ENCODE measurements at places on chromosomes 3 and 15.

DNA sequence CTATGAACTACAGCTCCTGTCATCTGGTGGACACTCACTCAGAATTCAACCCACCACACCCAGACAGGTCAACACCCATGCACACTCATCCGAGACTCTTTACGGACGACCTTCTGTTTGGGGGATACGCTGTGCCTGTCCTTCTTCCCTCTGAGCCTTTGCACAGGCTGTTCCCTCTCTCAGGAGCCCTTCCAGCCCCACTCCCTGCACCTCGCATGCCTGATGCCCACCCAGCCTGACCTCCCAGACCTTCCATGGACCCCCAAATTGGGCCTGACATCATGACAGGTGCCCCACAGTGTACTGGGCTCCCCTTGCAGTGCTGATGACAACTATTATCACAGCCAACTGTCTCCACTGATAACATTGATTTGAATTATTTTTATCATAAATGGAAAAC lies 135.8 kb downstream of the NSMCE3 start:
- no peak for DNase-seq

GRCh38 chr3:134658555-134658954 lies 7.7 kb upstream of the KY start:
- no peak for DNase-seq

DNA sequence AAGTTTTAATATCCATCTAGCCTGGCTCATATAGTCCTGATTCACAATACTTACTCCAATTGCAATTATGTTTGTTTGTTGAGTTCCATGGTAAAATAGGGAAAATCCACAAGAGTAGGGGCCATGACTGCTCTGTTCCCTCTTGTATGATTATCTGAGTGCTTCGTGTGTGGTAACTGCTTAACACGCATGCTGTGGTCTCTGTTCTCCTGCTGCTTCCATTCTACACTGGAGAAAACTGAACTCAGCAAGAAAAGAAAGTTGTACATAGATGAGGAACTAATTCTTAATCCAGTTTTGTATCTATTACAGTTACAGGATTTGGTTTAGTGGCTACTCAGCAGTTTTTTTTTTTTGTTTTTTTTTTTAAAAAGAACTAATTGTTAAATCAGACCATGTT lies 223.0 kb upstream of the SATB1 start:
- DNase-seq, result no peak

GRCh38 chr15:27399241-27399640 lies 428.3 kb downstream of the GABRG3 start:
- no peak for DNase-seq

GRCh38 chr3:71253169-71253568 lies 330.4 kb downstream of the FOXP1 start:
- no peak for DNase-seq

DNA sequence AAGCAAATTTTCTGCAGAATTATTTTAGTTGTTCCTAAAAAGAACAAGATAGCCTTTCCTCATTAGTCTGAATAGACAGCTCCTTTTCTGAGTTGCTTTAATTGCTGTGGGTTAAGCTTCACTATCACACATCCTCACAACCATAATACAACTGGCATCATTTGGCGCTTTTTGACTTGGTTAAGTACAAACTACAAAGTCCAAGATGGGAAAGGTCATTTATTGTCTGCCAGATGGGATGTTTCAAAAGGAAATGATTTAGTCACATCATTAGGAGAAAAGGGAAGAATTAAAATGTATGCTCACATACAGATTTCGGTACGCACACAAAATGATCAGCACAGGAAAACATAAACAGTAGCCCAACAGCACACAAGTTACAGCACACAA lies 329.1 kb downstream of the RORA start:
- no peak for DNase-seq

- no peak for DNase-seq
Measured at GRCh38 chr15:62821384-62822131, 221.0 kb upstream of the TPM1 start.

GRCh38 chr15:89326316-89326715 lies 8.3 kb downstream of the POLG start:
- DNase-seq, result no peak

- no peak for DNase-seq
Measured at GRCh38 chr15:60583194-60583593, 104.3 kb upstream of the ICE2 start.

- no peak for DNase-seq
Measured at GRCh38 chr3:49166752-49167556, 823 bp upstream of the CCDC71 start.

DNA sequence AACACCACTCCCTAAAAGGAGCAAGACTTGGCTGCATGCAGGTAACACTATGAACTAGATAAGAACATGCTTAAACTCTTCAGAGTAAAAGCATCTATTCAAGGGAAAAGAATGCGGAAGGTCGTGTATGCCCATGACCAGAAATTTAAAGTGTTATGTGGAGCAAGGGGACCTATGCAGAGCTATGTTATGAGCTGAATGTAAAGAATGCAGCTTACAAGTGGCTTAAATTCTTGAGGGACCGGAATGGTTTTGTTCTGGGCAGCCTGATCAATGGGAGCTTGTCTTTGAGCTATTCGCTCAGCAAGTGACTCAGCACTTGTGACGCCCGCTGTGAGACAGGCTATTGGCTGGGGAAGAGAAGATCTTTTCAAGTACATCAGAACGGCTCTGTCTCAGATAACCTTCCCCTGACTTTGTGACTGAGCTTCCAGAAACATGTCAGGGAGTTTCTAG lies 367.5 kb upstream of the THBS1 start:
- no peak for DNase-seq

GRCh38 chr15:100711516-100712021 lies 109.2 kb downstream of the ASB7 start:
- no peak for DNase-seq

GRCh38 chr3:118818386-118818785 lies 216.3 kb downstream of the IGSF11 start:
- no peak for DNase-seq

DNA sequence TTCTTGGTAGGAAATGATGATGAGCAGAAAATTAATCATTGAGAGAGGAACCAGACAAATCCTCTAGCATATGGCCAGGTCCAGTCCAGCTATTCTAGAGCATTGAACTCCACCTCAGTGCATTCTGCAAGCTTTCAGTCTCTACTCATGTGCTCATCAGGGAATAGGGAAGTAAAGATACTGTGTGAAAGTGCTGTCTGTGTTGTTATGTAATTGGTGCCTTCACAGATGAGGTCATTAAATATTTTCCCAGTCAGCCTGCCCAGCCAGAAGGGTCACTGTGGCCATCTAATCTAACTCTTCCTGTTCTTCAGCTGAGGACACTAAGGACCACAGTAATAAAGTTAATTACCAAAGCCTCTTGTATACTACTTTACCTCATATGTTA lies 28.2 kb downstream of the C3orf62 start:
- peak; percentile 71 for DNase-seq

- DNase-seq, result no peak
Measured at GRCh38 chr3:176172492-176172891, 1024.8 kb downstream of the TBL1XR1 start.

GRCh38 chr3:150451329-150452048 lies 43.4 kb downstream of the TSC22D2 start:
- DNase-seq, result peak; percentile 61

- no peak for DNase-seq
Measured at GRCh38 chr15:93250950-93251349, 161.9 kb upstream of the RGMA start.

DNA sequence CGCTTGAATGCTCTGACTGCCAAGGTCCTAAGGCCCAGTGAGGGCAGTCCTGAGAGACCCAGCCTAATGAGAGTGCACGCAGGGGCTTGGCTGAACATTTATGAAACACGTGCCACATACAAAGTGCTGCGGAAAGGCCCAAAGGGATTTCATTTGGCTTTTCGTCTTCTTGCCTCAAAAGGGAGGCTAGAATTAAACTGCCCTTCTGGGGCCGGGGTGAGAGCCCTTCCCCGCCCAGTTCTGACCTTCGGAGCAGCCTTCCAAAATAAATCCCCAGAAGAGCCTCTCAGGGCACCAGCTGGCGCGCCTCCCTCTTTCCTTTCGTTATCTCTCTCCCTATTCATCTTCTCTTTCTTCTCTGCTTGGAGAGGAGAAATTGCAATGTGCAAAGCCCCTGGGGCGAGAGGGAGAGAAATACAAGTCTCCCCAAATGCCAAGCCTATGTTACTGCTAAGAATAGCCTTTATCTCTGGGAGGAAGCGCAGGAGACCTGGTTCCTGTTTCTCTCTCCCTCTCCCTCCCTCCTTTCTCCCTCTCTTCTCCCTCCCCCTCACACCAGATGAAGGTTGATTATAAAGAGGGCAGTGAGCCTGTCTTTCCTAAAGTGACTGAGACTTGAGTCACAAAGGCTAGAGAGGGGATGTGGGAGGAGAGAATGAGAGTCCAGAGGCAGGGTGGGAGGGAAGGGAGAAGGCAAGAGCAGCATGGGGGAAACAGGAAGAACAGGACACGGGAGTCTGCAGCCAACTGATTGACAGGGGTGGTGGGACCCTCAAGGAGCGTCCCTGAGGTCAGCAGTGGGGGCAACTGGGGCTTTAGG lies 36.7 kb upstream of the NDUFB4 start:
- DNase-seq, result peak; percentile 93

GRCh38 chr3:71537211-71537611 lies 46.3 kb downstream of the FOXP1 start:
- no peak for DNase-seq

DNA sequence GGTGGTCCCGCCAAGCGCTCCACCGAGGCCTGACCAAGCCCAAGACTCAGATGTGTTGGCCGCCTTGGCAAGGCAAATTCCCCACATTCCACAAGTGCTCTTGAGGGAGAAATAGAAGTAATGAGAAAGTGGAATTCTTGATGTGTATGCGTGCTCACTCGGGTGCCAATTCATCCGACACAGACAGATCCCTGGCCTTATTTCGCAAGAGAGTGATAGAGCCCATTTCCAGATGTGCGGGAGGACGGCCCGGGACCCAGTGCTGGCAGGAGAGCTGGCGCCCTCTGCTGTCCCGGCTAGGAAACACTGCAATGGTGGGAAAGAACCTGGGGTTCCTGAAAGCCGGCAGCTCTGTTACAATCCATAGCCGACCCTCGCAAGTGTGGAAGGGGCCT lies 76.0 kb downstream of the HMG20A start:
- DNase-seq, result peak; percentile 94

DNA sequence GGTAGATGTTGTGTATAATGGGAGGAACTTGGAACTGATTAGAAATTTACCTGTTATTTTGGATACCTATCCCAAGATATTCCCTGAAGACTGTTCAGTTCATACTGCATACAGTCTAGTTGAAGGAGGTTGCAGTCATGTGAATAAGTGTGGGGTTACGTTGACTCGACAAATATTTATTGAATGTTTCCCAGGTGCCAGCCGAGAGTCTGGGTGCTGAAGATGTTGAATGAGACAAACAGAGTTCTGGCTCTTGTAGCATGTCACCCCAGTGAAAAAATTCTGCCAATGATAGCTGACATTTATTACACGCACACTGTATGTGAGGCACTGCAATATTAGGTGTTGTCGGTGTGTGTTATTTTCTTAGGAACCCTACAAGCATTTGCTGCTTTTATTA lies 176.0 kb downstream of the KCNMB2 start:
- no peak for DNase-seq

- no peak for DNase-seq
Measured at GRCh38 chr3:12456441-12456840, 27.8 kb upstream of the TSEN2 start.

- DNase-seq, result no peak
Measured at GRCh38 chr3:16070707-16071106, 103.8 kb upstream of the GALNT15 start.

GRCh38 chr3:69791106-69791505 lies 51.8 kb downstream of the MITF start:
- no peak for DNase-seq

- peak; percentile 41 for DNase-seq
Measured at GRCh38 chr3:169929830-169930519, 18.6 kb downstream of the SAMD7 start.

- DNase-seq, result no peak
Measured at GRCh38 chr3:186044427-186044826, 64.5 kb downstream of the ETV5 start.

GRCh38 chr3:126436826-126437717 lies 38.6 kb downstream of the ZXDC start:
- DNase-seq, result no peak

GRCh38 chr3:160400030-160400701 lies 716 bp downstream of the SMC4 start:
- peak; percentile 49 for DNase-seq

- DNase-seq, result no peak
Measured at GRCh38 chr3:156575641-156576040, 20.7 kb upstream of the SSR3 start.

- peak; percentile 72 for DNase-seq
Measured at GRCh38 chr3:149808209-149808829, 4.7 kb upstream of the RNF13 start.

- DNase-seq, result no peak
Measured at GRCh38 chr3:165837058-165837525, at the start of gene BCHE. Gene BCHE, minus strand, starts transcription at chr3:165837423. Its CDS starts 6,390 bp downstream, at chr3:165831033.

DNA sequence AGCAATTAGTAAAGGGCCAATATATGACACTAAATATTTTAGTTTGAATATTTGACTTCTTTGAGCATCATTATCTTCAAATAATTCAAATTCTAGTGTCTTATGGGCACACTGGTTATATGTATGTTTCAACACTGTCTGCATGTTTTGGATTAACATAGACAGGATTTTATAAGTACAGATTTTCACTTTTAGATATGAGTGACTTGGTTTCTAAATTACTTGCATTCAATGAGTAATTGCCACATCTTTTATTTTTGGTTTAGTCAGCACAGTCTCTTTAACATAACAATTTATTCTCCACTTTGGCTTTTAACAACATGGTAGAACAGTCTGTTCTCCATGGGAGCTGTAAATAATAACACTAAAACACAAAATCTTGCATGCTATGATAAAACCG lies 674.8 kb downstream of the TBL1XR1 start:
- DNase-seq, result no peak

Data from KBM-7 (cell line).